ENCODE measurements at places on chromosomes 1 and 21.

DNA sequence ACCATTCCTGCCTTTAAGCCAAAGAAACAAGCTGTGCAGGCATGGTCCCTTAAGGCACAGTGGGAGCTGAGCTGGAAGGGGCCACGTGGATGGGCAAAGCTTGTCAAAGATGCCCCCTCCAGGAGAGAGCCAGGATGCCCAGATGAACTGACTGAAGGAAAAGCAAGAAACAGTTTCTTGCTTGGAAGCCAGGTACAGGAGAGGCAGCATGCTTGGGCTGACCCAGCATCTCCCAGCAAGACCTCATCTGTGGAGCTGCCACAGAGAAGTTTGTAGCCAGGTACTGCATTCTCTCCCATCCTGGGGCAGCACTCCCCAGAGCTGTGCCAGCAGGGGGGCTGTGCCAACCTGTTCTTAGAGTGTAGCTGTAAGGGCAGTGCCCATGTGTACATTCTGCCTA is 1.3 kb upstream of the SLC50A1 start:
- no peak for DNase-seq

- DNase-seq, result no peak
Measured at GRCh38 chr21:14382486-14382834, 486 bp downstream of the HSPA13 start.

- DNase-seq, result peak; percentile 43
Measured at GRCh38 chr1:26190373-26190987, at the start of gene CATSPER4. CATSPER4 (plus strand) TSS chr1:26190602; CDS start chr1:26190628, 26 bp downstream.

- DNase-seq, result no peak
Measured at GRCh38 chr1:240737298-240737697, 125.3 kb upstream of the GREM2 start.

GRCh38 chr1:238568735-238569134 is 678.0 kb upstream of the ZP4 start:
- DNase-seq, result no peak

DNA sequence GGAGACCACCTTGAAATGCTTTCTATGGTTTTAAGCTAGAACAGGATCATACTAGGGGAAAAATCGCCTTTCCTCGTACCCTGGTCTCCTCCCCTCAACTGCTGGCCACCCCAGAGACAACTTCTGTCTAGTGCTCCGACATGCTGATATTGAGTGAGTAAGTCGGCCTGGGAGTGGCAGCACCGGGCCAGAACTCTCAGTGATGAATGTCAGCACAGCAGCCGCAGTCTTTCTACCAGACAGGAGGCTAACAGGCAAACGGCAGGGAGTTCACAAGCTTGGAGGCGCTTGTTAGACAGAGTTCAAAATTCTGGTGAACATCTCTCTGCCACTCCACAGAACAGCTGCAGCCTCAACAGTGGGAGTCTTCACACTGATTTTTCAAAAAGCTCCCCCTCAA is 716.9 kb downstream of the ADGRL2 start:
- peak; percentile 52 for DNase-seq

- peak; percentile 18 for DNase-seq
Measured at GRCh38 chr1:170168265-170168664, 22.5 kb downstream of the NTMT2 start.

- DNase-seq, result no peak
Measured at GRCh38 chr21:26110715-26111114, 59.9 kb downstream of the APP start.

DNA sequence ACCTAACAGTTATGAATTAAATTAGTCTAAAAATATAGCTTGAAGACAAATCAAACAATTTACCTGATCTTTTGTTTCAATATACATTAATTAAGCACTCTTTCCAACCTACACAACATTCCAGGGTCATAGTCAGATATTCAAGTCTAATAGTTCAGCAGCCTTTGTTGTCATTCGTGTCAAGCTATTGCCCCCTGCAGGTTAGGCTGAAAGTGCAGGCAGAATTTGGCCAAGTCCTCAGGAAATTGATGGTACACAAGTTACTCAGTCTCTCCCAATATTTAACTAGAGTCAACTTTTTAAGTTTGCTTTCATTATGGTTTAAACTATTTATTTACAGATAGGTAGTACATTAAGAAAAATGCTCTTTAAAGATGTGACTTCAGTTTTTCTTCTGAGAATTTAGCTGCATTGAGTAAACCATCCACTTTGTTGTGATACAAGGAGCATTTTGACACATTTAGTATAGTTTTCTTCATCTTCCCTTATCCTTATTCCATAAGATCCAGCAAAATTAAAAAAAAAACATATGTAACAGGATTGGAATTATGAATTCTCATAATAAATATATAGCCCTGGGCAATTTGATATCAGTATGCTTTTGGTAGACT is 130.3 kb upstream of the DPYD start:
- peak; percentile 82 for DNase-seq

DNA sequence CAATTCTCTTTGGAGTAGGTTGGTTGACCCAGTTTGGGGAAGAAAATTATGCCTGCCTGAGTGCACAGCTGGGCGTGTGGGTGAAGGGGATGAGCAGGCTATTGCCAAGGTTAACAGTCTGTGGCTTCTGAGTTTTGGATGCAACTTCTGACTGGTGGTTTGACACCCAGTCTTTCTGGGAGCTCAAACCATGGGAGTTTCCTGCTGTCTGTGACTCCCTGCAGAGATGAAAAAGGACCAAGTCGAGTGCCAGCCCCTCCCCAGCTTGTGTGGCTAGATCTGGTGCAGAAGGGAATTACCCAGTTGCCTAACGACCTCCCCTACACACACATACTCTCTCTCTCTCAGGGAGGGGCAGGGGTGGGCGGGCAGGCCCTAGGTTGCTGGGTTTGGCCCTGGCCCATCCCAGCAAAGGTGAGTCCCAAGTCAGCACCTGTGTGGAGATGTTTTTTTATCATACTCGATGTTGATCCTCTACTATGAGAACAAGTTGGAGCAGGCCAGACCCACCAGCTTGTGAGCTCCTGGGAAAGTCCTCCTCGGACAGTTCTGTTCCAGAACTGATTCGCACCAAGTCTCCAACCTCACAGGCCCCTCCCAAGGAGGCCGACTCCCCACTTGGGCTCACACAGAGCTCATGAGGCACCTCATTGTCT is 28.2 kb downstream of the PKP1 start:
- peak; percentile 81 for DNase-seq

DNA sequence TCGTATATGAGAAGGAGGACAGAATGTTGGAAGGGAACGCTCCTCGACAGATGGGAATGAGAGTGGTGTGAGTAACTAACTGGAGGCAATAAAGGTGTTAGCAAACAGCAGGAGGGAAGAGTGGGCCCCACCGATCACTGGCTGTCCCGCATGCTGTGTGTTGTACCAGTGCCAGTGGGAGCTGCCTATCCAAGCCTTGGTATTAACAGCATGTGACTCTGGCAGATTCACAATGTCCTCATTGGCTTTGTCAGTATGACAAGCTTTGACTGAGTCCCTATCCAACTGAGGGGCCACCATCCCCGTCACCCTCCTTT is 188.3 kb downstream of the NRIP1 start:
- peak; percentile 24 for DNase-seq

GRCh38 chr1:17887661-17888371 is 132.7 kb downstream of the ACTL8 start:
- no peak for DNase-seq

DNA sequence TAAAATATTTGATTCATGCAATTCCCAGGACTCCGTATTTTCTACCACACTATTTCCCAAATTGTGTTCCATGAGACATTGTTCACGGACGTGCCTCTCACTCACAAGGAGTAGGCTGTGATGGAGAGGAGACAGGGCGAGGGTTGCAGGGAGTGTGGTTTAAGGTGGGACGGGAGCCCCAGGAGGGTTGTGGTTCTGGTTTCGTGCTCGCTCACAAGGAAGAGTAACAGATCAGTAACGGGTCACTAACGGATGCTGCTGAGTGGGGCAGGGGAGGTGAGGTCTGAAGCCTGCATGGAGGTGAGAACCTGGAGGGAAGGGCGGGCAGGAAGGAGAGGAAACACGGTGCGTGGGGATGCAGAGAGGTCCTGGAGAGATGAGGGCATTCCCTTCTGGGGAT is 28.8 kb downstream of the TFF3 start:
- DNase-seq, result no peak

GRCh38 chr1:172533513-172534151 is 682 bp downstream of the SUCO start:
- DNase-seq, result peak; percentile 30

DNA sequence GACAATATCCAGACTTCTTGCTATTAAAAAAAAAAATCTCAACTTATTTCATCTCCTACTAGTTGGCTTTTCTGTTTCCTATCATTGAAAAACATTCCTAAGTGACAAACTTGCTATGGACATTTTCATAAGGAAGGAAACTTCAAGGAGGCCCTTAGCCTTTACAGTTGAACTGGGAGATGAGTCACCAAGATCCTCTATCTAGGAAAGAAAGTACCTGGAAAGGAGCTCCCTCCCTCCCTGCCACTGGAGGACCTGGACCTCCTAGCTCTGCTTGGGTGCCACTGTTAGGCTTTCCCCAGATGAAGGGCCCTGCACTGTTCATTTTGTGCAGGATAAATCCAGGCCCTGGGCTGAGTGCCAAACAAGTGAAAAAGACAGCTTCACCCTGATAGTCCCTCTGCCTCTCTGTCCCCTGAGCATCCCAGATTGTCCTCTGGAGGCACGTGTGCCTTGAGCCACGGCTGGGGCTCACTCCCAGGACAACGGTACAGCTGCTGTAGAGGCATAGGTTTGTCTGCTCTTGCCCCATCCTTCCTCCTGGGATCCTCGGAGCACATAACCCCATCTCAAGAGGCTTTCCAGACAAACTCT is 40.2 kb upstream of the SOX13 start:
- no peak for DNase-seq

DNA sequence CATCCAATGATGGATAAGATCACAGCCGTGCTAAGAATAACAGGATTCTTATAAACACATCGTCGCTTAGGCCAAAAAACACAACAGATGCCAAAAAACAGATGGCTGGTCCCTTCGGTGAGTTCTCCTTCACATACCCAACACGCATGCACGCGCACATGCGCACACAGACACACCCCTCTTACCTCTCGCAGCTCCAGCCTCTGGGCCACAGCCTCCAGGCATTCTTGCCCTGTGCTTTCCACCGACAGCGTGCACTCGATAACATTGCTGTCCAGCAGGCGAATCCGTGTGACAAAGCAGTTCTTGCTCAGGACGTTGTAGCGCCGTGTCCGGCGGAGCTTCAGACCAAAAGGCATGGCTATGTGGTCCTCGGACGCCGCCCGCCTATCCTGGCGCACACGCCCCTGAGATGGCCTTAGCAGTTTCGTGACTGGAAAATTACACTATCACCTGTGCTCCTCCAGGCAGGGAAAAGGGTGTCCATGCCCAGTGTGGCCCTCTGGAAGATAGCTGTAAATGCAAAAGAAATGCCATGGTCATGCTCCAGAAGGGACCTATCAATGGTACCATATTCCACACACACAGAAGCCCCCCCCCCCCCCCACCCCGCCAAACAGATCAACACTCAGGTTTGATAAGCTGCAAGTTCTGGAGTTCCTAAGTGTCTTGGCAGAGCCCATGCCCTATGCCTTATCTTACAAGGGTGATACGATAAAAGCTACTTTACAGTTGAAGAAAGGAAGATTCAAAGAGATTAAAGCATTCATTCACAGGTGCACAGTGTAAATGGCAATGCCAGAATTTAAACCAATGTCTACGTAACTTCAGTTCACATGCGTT is 86.7 kb downstream of the PTPN14 start:
- DNase-seq, result no peak

- no peak for DNase-seq
Measured at GRCh38 chr1:81617308-81617967, 183.3 kb upstream of the ADGRL2 start.

Data from Daoy (cell line).